ENCODE measurements at places on chromosomes 6 and 20.

DNA sequence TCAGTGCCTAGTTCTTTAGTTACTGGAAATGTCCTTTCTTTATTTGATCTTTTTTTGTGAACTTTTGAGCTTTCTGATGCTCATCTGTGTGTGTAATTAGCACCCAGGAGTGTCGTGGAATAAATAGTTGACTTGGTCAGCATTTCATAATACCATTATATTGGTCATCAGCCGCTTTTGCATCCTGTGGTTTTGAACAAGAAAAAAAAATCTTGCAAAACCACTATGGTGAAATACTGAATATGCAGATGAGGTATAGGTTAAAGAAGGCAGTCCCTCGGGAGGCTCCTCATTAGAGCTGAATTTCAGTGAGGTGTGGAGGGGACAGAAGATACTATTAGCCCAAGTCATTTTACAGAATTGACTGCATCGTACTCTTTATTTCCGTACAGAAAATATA, 90.1 kb downstream of the FOXO3 start:
- DNase-seq = no peak

DNA sequence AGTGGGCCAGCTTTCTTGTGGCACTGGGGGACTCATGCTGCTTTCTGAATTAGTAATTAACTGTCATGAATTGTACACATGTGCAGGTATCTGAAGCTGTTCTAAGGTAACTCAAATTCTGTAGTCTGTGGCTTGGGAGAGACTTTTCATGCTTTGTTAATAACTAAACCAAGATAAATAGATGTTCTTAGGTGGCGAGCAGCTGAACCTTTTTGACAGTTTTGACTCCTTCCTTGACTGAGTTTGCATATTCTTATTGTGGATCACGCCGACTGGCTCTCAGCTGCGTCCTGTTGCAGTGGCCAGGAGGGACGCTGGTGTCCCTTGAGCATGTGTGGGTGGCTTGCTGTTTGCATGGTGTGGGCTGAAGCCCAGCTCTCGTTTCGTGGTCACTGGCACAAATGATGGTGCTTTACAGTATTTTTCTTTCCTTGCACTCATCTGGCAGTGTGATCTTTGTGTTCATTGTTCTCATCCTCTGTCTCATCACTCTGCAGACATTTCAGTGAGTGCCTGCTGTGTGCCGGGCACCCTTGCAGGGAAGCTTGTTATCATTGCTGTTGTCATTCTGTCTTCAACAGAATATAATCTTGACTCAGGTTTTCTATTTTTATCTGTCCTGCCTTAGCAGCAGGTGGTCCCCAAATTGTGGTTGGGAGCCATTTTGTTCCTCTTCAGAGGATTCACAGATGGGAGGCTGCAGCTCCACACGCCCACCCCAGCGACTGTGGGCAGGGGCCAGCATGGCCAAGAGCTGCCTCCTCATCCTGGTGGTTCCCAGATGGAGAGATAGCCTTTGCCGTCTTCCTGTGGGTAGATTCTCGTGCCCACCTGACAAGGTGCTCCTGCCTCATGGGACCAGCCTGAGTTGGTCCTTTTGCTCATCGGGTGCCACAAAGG, 39.6 kb downstream of the DUSP22 start:
- no peak for DNase-seq

- DNase-seq = no peak
These were observed 151.8 kb downstream of the ZFP64 start for GRCh38 chr20:52039790-52040189.

DNA sequence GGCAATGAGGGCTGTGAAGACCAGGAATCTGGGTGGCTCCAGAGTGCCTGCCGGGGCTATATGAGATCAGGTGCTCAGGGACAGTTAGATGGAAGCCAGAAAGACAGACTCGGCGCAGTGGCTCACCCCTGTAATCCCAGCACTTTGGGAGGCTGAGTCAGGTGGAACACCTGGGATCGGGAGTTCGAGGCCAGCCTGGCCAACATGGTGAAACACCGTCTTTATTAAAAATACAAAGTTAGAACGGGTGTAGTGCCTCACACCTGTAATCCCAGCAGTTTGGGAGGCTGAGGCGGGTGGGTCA, 43.4 kb downstream of the BCAS4 start:
- no peak for DNase-seq

DNA sequence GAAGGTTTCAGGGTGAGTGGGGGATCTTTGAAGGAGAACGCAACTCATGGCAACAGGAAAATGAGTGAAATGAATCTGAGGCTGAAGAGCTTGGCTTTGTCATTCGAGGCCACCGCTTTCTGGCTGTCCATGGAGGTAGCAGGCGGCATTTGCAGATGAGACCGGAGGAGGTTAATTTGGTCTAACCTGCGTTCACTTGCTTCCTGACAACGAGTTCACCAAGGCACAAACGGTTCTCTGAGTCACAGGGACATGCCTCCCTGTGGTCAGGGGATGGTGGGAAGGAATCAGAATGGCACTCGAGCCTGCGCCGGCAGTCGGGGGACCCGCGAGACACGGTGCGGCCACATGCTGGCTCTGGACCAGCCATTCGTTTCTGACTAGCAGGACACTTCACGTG, 75.0 kb downstream of the IRF4 start:
- no peak for DNase-seq

DNA sequence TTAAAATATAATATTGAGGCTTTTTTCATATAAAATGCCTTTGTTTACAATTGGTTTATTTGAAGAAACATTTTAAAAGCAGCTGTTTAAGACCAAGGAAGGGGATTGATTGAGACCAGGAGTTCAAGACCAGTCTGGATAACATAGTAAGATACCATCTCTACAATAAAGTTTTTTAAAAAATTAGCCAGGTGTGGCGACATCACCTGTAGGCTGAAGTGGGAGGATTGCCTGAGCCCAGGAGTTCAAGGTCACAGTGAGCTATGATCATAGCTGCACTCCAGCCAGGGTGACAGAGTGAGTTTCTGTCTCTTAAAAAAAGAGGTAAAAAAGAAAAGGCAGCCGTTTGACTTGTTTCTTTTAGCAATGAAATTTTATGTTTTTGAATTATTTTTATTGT, 117.0 kb downstream of the STXBP5 start:
- no peak for DNase-seq

Data from T follicular helper cell (primary cell).